ENCODE measurements at places on chromosomes 6 and 20.

DNA sequence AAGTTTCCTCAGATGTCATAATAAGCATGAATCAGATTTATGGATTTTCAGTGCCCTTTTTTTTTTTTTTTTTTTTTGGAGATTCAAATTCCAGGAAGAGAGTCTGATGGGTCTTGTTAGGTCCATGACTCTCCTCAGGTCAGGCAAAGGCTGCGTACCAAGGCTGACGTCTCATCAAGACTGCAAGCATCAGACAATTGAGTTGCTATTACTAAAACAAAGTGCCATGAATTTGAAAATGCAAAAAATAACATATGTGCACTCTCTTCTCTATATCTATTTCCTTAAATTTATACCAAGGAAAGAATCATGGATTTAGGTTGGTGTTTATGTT, 134.7 kb downstream of the FAM83B start:
- DNase-seq = no peak

GRCh38 chr6:36198986-36199385, 2.4 kb downstream of the BRPF3 start:
- no peak for DNase-seq

DNA sequence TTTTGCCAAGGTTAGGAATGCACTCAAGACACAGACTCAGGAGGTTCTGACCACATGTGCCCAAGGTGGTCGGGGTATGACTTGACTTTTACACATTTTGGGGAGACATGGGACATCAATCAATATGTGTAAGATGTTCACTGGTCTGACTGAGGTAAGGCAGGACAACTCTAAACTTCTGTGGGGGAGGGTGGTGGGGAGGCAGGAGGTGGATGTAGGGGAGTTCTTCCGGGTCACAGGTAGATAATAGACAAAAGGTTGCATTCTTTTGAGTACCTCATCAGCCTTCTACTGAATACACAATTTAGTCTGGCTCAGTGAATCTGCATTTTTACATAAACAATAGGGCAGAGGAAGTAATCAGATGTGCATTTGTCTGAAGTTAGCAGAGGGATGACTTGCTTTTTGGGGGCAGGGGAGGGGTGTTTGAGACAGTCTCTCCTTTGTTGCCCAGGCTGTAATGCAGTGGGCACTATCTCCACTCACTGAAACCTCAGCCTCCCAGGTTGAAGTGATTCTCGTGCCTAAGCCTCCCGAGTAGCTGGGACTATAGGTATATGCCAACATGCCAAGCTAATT, 10.9 kb downstream of the ECHDC1 start:
- no peak for DNase-seq

DNA sequence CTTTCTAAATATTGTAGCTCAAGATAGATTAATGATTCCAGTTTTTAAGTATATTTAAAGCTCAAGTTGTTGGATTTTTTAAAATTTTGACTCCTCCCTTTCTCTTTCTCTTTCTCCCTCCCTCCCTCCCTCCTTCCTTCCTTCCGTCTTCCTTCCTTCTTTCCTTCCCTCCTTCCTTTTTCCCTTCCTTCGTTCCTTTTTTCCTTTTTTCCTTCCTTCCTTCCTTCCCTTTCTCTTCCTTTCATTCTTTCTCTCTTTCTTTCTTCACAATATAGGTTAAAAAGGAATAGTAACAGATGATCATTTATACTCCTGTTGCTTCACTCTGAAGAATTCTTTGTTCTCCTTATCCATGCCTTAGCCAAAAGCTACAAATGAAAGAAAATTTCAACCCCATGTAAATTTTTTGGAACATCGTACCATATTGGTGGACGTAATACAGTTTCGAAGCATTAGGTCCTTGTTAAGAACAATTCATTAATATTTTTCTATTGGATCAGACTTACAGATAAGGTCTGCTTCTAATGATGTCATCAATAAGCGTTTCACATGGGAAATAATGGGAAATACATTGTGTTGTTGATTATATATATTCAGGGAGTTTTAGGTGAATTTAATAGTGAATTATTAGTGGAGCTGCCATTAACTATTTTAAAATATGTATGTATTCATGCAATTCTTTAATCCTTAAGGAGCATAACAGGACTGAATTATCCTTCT, 139.6 kb upstream of the SLC35B3 start:
- no peak for DNase-seq

DNA sequence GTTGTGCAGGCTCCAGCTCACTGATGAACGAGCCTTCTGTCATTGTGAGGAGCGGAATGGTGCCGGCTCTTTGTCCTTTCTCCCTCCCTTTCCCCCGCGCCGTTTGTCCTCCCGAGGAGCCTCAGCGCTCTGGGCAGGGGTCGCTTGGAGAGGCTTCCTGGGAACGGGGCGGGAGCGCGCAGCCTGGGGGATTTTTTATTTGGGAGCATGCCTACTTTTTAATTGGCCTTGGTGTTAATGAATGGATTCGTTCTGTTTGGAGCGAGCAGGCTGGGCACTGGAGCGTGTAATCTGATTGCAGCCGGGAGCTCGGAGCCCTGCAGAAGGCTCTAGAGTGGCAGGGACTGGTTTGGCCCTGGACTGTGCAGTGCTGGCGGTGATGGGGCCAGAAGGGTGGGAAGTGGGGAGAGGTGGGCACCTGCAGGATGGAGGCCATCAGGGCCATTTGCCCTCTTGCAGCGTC, 118.8 kb downstream of the CDH4 start:
- DNase-seq = no peak
